Eye (tissue), 1 donor: ENCODE measurements at places on chromosomes 1 and 21.

GRCh38 chr1:59901770-59902388 is 24.7 kb downstream of the CYP2J2 start:
- DNase-seq = no peak

- DNase-seq = peak; percentile 75
Observed at GRCh38 chr1:149843431-149844041, 55.8 kb upstream of the BOLA1 start.

DNA sequence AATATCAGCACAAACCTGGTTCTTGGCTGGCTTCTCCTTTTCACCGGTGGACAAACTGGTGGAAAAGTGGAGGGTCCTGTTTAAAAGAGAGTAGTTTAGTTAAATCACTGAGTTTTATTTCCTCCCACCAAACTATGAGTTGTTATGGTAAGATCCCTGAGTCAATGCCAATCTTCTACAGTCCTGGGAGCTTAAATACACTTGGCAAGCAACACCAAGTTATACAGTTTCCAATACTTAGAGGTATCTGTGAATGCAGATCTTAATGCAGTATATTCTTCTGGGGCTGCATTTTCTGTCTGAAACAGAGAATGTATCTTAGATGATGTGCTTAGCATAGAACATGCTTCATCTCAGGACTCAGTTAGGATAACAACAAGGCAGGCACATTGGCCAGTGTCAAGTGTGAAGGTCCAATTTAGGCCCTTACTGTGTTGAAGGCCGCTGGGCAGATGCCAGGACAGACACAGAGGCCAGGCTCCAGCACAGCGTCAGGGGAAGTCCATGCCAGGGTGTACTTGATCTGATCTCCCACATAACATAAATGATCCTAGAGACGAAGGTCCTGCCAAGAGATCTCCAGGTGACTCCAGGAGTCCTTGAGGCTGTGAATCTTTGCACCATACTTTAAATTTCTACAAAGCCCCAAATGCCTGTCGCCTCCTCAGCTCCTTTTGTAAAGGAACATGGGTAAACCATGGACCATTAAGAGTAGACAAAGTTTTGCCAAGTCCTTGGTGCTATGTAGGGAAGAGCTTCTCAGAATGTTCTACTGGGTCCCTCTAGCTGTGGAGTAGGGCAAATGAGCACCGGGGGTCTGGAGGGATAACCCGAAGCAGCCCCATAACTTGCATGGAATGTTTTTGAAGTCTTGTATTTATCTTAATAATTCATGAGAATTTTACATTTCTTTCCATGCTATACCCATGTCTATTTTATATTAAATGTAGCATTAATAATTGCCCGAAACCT is 76.8 kb downstream of the KCNJ15 start:
- no peak for DNase-seq

DNA sequence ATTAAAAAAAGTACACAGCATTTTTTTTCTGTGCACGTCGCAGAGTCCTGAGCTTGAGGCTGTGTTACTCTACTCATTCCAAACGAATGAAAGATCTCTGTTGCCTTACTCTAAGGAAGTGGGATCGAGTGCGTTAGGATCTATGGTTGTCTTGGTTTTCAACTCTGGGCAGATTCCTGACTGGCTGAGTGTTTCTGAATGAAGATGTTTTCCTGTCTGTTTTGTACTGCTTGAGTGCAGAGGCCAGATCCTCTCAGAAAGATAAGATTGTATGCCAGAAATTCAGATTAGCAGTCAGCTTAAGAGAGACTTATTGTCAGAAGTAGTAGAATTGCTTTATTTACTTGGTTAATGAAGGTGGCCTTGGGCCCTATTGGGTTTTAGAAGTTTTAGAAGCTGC is 14.0 kb downstream of the PLA2G2E start:
- DNase-seq = no peak

- DNase-seq = no peak
Observed at GRCh38 chr1:199685369-199685768, 342.1 kb upstream of the NR5A2 start.

DNA sequence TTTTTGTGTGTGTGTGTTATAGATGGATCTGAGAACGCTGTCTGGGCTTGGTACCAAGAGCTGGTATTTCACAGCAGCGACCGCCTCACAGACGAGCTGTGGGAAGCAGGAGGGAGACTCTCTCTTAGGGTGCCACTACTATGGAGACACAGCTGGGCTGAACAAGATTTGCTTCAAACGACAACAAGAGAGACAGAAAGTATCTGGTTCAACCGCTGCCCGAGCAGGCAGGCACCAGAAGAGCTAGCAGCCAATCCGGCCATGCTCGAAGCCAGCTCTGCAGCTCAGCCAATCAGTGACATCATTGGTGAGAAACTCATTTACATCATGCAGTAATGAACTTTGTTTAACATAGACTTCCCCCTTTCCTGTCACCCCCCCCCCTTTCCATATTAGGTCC is 341.3 kb downstream of the USP25 start:
- DNase-seq = peak; percentile 64

- no peak for DNase-seq
Observed at GRCh38 chr21:35004314-35004713, 44.8 kb downstream of the RUNX1 start.

GRCh38 chr1:115040501-115040900 is 10.9 kb downstream of the TSHB start:
- DNase-seq = no peak

DNA sequence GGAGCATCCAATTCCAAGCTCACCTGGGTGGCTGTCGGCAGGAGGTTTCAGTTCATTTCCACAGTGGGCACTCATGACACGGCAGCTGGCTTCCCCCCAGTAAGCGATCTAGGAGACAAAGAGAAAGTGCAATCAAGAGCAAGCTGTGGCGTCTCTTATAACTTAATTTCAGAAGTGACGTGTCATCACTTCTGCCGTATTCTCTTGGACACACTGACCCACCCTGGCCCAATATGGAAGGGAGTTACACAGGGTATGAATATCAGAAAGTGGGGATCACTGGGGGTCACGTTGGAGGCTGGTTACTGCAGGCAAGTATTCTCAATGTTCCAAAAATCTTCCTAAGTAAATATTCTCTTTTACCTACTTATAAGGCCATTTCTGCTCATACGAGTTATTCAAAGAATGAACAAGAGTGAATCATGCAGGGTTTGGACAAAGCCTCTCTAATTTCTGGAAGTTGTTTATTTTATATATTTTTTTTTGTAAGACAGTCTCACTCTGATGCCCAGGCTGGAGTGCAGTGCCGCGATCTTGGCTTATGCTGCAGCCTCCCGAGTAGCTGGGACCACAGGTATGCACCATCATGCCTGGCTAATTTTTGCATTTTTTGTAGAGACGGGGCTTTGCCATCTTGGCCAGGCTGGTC is 46.5 kb upstream of the GREM2 start:
- DNase-seq = no peak

DNA sequence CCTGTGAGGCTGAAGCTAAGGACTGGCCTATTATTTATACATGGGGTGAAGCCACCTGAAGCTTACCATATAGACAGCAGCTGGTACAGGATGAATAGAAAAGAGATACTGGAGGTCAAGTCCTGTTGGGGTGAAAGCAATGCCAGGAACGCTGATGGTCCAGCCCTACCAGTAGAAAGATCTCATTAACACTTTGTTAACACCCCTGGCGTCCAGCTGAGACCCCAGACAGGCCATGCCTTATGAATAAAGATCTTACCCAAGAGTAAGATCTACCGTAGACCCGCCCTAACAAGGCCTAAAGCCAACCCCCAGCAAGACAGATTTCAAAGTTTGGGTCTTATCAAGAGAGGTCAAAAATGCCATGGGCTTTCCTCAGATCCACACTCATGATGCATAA is 34.7 kb downstream of the ST3GAL3 start:
- no peak for DNase-seq

DNA sequence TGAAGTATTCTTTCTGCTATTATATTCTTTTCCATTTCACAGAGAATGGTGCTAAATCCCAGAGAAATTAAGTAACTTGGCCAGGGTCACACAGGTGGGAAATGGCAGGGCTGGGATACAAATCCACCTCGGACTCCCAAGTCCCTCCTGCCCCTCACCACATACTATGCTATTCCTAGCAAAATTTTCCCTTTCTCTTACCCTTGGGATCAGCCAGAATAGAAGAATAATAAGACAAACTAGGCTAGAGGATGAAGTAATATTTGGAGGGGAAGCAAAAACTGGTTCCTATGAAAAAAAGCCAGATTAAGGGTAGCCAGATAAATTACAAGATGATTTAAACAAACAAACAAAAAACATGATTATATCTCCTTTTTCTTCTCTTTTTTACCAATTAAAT is 62.5 kb downstream of the TGFB2 start:
- DNase-seq = no peak

- no peak for DNase-seq
Observed at GRCh38 chr1:180923887-180924286, 11.2 kb downstream of the KIAA1614 start.

- no peak for DNase-seq
Observed at GRCh38 chr1:2858676-2859075, 57.2 kb upstream of the TTC34 start.

GRCh38 chr1:85857991-85858390 is 149.8 kb upstream of the ZNHIT6 start:
- DNase-seq = no peak
